ENCODE measurements at places on chromosomes 16 and 17. TPM values are rescaled to one million over a fixed set of nuclear protein-coding genes. Genes with fewer than 3 reads are reported as not detected.

- no peaks in the 10 kb centered on the region for H3K36me3 ChIP-seq
- no peak for DNase-seq
- no peak overlapping the region for H3K27ac ChIP-seq
- no peak overlapping the region for H3K4me3 ChIP-seq
- no peaks in the 10 kb centered on the region for H3K4me1 ChIP-seq
These were observed 32.4 kb downstream of the CACNG3 start for GRCh38 chr16:24288516-24288915.

DNA sequence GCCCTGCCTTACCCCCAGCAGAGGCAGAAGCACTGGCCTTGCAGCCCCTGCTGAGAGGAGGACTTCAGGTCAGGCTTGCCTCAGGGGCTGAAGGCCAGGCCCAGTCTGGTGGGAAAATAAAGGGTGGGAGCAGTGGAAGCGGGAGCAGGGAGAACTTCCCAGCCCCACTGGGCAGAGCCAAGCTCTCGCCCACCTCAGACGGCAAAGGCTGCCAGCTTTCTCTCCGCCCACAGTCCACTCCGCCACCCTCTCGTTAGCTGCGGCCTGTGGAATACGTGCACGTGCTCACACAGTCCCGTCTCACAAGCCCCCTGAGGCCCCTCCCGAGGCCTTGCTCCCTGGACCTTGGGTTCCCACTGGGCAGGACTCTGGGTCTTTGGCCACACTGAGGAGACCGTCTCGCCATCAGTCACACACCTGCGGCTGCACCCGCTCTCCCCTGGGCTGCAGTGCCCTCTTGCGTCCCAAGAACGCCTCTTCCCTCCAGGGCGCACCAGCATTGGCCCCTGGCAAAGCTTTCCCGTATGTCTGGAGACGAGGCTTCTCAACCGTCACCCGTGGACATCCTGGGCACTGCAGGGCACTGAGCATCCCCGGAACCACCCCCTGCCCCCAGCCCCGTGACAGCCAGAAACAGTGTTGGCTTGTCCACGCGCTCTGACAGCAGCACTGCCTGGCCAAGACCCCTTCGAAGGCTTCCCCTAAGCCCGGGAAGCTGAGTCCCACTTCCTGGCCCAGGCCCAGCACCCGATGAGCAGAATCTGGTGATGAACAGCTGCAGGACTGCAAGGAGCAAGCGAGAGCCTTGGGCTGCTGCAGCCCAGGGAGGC lies 8.3 kb downstream of the MRPL28 start:
- H3K4me3 ChIP-seq = no peak overlapping the region
- no peaks in the 10 kb centered on the region for H3K27me3 ChIP-seq
- no peak for DNase-seq
- peaks cover 2% of the 10 kb centered on the region for H3K36me3 ChIP-seq
- no peak overlapping the region for H3K27ac ChIP-seq

SEPTIN12 gene
- total RNA-seq = not detected

RPUSD1 gene
- total RNA-seq = 21.6 TPM

HYDIN gene
- total RNA-seq = not detected

Measured in chondrocyte (in vitro differentiated cells).